Activated CD4-positive, alpha-beta T cell treated with anti-CD3 and anti-CD28 coated beads, Interleukin-2, amount 50 U/mL, for 24 hours (primary cell): ENCODE measurements at places on chromosomes 11 and 22.

DNA sequence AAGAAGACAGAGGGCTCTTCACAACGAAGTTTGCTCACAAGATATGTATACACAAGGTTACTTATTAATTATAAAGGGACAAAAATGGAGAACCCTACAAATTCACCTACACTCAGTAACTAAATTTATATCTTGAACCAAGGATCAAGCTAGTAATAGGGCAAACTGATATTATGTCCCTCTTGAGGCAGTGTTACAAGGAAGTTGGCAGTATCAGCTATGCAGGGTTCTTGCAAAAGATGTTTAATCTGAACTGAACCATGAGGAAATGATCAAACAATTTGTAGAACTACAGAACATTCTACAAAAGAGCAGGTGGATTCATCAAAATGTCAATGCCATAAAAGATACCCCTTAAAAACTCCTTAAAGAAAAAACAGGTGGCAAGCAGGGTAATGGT is 10.7 kb downstream of the CADM1 start:
- no peak for DNase-seq

DNA sequence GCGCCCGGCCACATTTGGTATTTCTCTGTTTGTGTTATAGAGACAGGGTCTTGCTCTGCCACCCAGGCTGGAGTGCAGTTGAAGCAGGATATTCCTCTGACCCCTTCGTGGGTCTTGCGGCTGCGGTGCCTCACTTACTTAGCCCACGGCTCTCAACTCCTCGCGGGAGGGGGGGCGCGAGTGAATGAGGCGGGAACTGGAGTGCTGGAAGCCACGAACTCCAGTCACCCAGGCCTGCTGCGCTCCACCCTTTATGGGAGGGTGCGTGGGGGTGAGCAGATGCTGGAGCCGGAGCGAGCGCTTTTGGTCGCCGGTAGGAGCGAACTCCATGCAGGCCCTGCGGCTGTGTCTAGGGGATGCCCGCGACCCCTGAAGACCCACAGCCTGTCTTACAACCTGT is 1.8 kb downstream of the C11orf54 start:
- no peak for DNase-seq

GRCh38 chr11:72719551-72719950 is 32.7 kb downstream of the ARAP1 start:
- DNase-seq, result no peak

GRCh38 chr11:80726236-80726635 is 1285.4 kb upstream of the TENM4 start:
- DNase-seq, result no peak

GRCh38 chr22:50307890-50308596 is 597 bp upstream of the PLXNB2 start:
- no peak for DNase-seq

DNA sequence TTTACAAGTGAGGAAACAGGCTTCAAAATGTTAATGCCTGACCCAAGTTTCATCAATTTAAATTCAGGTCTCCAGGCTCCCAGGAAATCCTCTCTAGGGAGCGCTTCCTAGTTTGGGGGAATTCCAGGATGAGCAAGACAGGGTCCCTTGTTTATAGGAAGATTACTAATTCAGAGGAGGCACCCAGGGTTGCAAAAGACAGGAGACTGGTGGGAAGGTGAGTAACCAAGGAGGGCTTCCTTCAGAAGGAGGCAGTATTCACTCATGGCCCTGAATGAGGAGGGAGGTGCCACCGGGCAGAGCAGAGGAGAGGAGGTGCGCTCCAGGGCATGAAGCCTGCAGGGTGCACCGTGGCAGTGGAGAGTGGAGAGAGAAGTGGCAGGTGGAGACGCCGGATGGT is 1.6 kb downstream of the TMEM132A start:
- DNase-seq, result no peak

DNA sequence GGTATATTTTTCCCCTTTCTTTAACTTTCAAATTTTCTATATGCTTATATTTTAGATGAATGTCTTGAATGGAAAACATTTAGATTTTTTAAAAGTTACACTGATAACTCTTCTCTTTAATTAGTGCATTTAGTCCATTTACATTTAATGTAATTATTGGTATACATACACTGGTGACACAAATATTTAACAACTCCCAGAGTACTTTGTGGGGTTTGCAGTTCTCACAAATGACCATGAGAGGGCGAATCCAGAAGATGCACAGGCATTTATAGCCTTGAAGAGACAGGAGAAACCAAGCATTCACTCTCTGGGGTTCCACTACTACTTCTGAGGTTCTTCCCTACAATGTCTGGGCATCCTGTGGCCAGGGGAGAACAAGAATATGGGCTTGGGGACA is 125.1 kb downstream of the TIMP3 start:
- no peak for DNase-seq

GRCh38 chr11:85652786-85653447 is 5.2 kb downstream of the TMEM126A start:
- DNase-seq, result no peak

DNA sequence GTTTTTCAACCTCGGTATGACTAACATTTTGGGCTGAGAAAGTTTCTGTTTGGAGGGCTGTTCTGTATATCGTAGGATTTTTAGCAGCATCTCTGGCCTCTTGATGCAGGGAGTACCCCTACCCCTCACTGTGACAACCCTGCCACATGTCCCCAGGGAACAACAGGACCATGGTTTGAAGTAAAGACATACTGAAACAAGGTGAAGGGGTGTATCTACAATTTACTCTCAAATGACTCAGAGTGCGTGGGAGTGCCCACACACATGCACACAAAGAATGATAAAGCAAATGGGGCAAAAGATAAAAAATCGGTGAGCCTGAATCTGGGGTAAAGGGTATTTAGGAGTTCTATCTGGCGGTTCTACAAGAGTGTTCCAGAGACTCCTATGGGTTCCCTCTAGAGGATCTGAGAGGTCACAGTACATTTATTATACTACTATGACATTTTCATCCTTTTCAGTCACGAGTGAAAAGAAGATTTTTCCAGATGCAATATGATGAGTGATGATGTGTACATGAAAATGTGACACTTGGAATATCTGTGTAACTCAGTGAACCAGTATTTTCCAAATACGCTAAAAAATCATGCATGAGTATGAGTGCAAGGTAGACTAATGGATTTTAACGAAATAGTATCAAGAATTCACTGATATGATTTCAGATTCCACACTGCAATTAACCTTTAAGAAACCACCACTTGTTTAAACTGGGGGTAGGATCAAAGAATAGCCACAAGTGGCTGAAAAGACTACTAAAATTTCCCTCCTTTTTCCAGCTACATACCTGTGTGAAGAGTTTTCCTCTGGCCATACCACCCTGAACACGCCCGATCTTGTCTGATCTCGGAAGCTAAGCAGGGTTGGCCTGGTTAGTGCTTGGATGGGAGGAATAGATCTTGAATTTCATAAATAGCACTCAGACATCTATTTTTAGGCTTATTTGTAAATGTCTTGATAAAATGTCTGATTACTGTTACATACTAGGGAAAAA is 56.3 kb upstream of the YPEL1 start:
- peak; percentile 51 for DNase-seq

DNA sequence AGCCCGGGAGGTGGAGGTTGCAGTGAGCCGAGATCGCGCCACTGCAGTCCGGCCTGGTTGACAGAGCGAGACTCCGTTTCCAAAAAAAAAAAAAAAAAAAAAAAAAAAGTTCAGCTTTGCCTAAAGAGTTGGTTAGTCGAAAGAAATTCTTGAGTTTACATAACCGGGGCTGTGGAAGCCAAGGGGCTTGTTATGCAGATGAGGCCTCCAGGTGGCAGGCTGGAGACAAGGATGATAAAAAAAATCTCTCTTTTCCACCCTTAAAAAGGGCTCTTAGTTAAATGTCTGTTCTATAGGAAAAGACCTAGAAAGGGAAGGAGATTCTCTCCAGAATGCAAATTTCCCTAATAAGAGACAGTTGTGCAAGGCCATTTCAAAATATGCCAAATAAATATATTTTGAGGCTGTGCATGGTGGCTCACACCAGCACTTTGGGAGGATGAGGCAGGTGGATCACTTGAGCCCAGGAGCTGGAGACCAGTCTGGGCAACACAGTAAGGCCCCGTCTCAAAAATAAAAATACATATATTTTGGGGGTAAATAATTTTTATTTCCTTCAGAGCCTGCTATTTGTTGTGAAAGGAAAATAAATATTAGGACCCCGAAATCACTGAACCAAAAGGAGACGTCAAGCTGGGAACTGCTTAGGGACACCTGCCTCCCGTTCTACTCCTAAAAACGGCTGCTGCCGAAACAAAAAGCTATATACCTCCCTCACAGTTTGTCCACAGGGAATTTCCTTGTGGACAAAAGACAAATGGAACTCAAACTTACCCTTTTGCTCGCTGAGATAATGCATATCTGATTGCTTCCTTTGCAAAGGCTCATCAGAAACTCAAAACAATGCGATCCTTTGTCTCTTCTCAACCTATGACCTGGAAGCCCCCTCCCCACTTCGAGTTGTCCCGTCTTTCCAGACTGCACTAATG is 2.4 kb upstream of the IFITM2 start:
- DNase-seq, result no peak

GRCh38 chr11:76655501-76656049 is 15.0 kb downstream of the LRRC32 start:
- no peak for DNase-seq

GRCh38 chr22:47401976-47402770 is 639.7 kb downstream of the TBC1D22A start:
- no peak for DNase-seq

DNA sequence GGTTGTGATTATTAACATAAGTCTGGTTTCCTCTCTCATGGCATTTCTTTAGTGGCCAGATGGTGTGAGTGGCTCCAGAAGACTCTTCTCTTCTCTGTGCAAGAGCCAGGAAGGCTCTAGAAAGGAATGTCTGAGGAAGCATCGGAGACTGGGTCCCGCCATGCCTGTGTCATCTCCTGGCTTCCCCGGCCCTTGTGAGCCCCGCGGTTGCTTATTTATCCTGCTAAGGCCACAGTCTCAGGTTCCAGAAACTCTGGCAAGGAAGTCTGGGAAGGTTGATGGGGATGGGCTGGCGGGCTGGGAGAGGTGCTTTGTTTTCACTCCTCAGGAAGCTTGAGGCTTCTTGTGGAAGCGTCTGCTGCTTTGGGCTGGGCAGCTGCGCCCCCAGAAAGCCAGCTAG is 18.9 kb downstream of the BCR start:
- DNase-seq, result no peak
